M059J (cell line): ENCODE measurements at places on chromosomes 2 and 18.

DNA sequence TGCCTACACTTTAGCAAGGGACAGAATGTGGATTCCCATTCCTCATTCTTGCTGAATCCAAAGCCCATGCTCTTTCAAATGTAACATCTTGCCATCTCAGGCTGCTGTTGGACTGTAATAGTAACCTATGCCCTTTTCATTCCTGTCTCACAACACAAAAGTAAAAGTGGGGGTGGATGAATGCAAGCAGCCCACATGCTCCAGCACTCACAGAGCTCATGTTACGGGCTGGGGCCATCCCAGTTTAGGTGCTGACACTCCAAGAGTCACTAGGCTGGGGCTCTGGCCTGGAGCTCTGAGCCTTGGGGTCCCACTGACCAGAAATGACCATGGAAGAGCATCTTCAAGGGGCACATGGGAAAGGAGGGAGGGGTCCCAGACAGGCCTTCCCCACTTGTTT is 47.6 kb downstream of the CCBE1 start:
- DNase-seq = no peak

GRCh38 chr2:118437501-118437900 is 349.2 kb downstream of the INSIG2 start:
- DNase-seq = no peak

DNA sequence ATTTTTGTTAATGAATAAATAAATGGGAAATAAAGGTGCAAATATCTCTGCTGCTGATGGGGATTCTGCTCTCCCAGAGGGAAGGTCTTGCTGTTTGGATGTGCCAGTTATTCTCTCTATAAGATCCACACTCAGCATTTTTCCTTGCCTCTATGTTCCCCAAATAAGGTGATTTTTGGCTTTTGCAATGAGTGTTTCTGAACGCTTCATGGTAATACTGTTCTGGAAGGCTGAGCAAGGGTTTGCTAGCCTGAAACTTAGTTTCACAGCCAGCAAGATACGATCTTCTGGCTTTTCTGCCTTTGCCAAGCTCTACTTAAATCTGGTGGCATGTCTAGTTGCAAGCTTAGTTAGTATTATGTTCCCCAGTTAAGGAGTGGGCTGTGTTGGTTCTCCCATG is 114.6 kb downstream of the LPIN1 start:
- no peak for DNase-seq

DNA sequence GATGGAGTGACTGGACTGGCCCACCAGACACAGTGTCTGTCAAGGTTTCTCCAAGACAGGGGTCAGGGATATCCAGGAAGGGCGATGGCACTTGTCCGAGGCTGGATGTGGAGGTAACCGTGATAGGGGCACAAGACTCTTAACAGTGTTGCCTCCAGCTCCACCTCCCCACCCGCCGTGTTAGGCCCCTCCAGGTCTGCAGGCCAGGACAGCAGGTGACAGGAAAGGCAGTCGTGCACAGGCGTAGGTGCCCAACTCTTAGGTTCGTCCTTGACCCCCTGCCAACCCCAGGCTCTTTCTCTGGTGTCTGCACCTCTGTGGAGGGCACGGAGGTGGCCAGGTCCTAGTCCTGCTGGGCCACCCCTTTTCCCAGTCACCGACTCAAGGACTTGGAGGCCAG is 10.1 kb downstream of the ITM2C start:
- DNase-seq = no peak

GRCh38 chr2:204974487-204974886 is 429.2 kb downstream of the PARD3B start:
- DNase-seq = no peak

DNA sequence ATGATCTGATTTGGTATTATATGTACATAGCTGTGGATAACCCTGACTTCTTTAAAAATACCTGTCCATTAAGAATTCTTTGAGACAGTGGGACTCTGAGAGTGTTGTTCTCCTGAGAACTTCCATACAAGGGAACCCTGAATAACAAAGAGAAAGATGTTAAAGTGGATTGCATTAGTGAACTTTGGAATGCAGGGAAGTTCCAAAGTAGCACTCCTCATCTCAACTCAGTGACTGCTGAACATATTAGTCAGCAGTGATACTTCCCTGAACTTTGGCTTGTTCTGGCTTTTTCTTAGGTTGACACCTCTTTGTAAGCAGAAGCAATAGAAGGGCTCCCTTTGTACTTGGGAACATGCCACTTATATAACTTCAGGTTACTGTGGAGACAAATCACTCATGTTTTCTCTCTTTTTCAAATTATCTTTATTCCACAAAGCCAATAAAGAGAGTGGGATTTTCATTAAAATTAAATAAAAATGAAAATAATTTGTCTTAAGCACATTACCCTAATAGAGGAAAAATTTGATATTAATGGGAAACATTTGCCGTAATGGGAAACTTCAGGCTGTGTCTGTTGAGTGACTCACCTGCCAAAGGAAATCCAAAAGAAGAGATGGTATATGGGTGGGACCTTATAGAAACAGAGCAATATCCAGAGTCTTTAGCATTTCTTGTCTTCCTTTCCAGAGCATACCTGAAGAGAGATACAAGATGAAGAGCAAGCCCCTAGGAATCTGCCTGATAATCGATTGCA is 33.3 kb downstream of the CFLAR start:
- DNase-seq = peak; percentile 89

- DNase-seq = peak; percentile 2
Measured at GRCh38 chr2:138814123-138814898, 34.1 kb upstream of the NXPH2 start.

DNA sequence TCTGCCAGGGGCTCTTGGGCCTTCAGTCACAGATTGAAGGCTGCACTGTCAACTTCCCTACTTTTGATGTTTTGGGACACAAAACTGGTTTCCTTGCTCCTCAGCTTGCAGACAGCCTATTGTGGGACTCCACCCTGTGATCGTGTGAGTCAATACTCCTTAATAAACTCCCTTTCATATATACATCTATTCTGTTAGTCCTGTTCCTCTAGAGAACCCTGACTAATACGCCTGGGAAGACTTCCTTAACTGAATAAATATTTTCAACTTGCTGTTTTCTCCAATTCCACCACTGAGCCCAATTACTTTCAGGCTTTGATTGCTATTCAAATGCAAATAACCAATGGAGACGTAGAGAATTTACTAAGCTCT is 61.4 kb upstream of the CCDC195 start:
- DNase-seq = no peak
